ENCODE measurements at places on chromosomes 5 and 9.

- DNase-seq: no peak
Measured at GRCh38 chr9:124198331-124198730, 59.4 kb upstream of the NEK6 start.

DNA sequence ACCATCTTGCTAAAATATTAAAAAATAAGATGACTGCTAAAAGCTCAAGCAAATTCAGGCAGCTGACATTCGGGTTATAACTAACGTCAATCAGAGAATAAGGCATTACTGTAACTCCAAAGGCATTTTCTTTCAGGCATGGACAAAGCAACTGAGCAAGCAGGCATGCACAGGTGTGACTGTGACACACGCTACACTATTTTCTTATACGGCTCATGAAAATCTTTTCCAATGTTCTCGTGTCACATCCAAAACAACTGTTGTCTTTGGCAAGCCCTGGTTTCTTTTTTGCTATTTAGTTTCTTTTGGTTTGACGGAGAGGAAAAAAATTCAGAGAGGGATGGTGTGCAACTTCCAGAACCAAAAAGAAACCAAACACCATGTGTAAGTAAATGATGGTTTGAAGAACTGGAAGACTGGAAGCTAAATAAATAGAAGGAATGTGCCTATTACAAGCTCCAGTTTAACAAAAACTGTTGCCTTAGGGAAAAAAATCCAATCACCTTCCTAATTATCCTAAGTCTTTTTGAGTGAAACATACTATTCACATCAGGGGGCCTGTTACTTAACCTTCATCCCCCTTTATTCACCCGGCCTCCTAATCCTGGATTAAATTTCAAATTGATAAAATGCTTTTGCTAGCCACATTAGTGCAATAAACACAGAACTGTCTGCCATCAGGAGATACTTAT lies 277.6 kb downstream of the PSAT1 start:
- DNase-seq: no peak

GRCh38 chr5:6140219-6140618 lies 238.1 kb downstream of the MED10 start:
- no peak for DNase-seq

- no peak for DNase-seq
Measured at GRCh38 chr9:114049441-114050225, 28.5 kb downstream of the AMBP start.

DNA sequence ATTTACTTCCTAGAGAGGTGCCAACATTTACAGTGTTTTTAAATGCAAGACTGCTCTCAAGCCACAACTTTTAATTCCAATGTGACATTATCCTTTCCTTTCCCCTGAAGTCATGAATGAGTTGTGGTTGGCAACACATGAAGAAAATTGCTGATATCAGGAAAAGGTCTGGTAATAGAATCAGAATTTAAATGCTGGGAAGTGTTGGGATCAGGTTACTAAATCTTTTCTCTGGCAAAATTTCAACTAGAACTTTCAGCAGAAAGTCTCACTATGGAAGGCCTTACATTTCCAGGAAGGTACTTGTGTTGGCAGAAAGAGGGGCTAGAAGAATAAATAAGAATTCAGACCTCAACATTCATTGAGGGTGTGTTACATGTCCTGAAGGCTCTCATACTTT lies 10.6 kb upstream of the SLC44A1 start:
- no peak for DNase-seq

GRCh38 chr9:80004714-80005113 lies 432.9 kb downstream of the TLE4 start:
- DNase-seq: no peak

DNA sequence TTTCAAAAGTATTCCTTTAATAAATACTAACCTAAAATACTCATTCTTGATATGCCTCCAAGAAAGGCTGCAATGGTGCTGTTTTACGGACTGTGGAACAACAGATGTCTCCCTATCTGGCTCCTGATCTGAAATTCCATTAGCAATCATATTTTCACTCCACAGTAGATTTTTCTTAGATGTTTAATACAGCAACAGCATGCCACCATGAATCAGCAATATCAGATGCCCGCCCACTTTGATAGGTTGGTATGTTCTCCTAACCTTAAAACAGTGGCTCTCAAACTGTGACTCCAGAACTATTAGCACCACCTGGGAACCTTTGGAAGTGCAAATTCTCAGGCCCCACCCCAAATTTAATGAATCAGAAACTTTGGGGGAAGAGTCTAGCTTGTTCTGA lies 110.2 kb downstream of the MLLT3 start:
- no peak for DNase-seq

GRCh38 chr9:93231121-93231694 lies 47.3 kb downstream of the WNK2 start:
- no peak for DNase-seq

GRCh38 chr5:127785098-127785927 lies 82.1 kb downstream of the CCDC192 start:
- no peak for DNase-seq

GRCh38 chr9:73023025-73023541 lies 70.2 kb upstream of the ALDH1A1 start:
- DNase-seq: no peak

All from stimulated activated naive CD4-positive, alpha-beta T cell (primary cell).